ENCODE measurements at places on chromosomes 7 and 10. TPM values are rescaled to one million over a fixed set of nuclear protein-coding genes. Genes with fewer than 3 reads are reported as not detected.

CCDC136 gene
- total RNA-seq, result 40.6 TPM

SAMD9L gene
- 3.0 TPM for total RNA-seq

KLHDC10 gene
- 61.0 TPM for total RNA-seq

NHLRC2 gene
- total RNA-seq, result 20.4 TPM

HOXA2 gene
- total RNA-seq, result not detected

INPP5A gene
- 19.4 TPM for total RNA-seq

NXPH1 gene
- 34.9 TPM for total RNA-seq

MARVELD1 gene
- 3.0 TPM for total RNA-seq

AQP1 gene
- total RNA-seq, result 1.5 TPM

ARHGAP22 gene
- 2.5 TPM for total RNA-seq

NFKB2 gene
- 1.5 TPM for total RNA-seq

AVL9 gene
- 48.7 TPM for total RNA-seq

ABCA13 gene
- 0.25 TPM for total RNA-seq

PDGFA gene
- 19.7 TPM for total RNA-seq

MKI67 gene
- total RNA-seq, result 4.2 TPM

OGDHL gene
- total RNA-seq, result 3.9 TPM

SPDYE16 gene
- total RNA-seq, result 0.25 TPM

LMBR1 gene
- total RNA-seq, result 148 TPM

ACTA2 gene
- 20.7 TPM for total RNA-seq

ADAM22 gene
- 73.5 TPM for total RNA-seq

FGL2 gene
- total RNA-seq, result 3.2 TPM

OR2A1 gene
- under 0.01 TPM for total RNA-seq

RNF32 gene
- 0.98 TPM for total RNA-seq

VSTM2A gene
- 56.8 TPM for total RNA-seq

GIMAP8 gene
- 0.74 TPM for total RNA-seq

FKBP6 gene
- 0.25 TPM for total RNA-seq

GATA3 gene
- under 0.01 TPM for total RNA-seq

FAM25C gene
- total RNA-seq, result not detected

GCC1 gene
- 9.3 TPM for total RNA-seq

CDCA7L gene
- total RNA-seq, result 22.9 TPM

LRCH4 gene
- total RNA-seq, result 4.9 TPM

LLCFC1 gene
- not detected for total RNA-seq

GALNT17 gene
- 26.3 TPM for total RNA-seq

TMEM139 gene
- total RNA-seq, result not detected

CDC14C gene
- total RNA-seq, result not detected

TUBB8 gene
- not detected for total RNA-seq

ZP3 gene
- 0.49 TPM for total RNA-seq

CRTAC1 gene
- 6.6 TPM for total RNA-seq

EBF3 gene
- 0.74 TPM for total RNA-seq

SH2D4B gene
- 1.2 TPM for total RNA-seq

GDF2 gene
- total RNA-seq, result not detected

SPAG6 gene
- total RNA-seq, result 1.2 TPM

NAT16 gene
- total RNA-seq, result 2.2 TPM

PRLHR gene
- total RNA-seq, result 2.0 TPM

AHCYL2 gene
- total RNA-seq, result 23.8 TPM

THSD7A gene
- 30.5 TPM for total RNA-seq

EVX1 gene
- not detected for total RNA-seq

UPK3B gene
- total RNA-seq, result 0.98 TPM

TRIM50 gene
- not detected for total RNA-seq

MORN4 gene
- total RNA-seq, result 28.3 TPM

SLC13A1 gene
- not detected for total RNA-seq

NEUROD6 gene
- 325 TPM for total RNA-seq

TBC1D12 gene
- total RNA-seq, result 41.8 TPM

PBLD gene
- total RNA-seq, result 5.4 TPM

ANXA8 gene
- total RNA-seq, result not detected
